ENCODE measurements at places on chromosomes 3 and 15.
A peak's percentile ranks its signal among the peaks of the same experiment; 100 is the strongest.

DNA sequence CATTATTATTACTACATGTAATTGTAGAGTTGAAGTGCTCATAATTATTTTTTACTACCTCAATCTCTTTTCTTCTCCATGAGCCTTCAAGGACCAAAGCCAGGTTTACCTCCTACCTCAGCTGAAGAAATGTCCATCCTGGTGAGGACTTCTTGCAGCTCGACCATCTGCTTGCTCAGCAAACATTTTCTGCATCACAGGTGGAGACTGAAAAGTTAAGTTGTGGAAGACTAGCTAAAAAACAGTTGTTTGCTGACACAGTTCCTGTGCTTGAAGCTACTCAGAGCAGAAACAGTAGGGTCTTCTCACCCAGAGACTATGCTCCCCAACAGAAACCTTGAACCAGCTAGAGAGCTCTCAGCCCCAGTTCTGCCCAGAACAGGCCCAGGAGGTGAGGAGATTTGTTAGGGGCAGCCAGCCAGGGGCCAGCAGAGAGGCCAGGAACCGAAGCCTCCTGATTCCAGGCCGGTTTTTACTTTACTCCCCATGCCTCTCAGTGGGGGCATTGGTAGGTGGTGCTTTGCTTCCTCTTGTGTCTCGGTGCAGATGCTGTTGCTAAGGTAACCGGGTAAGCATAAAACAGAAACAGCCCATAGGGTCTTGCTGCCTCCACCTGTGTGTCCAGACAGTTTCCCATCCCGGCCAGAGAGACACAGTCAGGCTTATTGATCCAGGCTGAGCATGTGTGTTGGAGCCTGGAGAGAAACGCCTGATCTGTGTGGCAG, 54.9 kb downstream of the CCNL1 start:
- no peak for DNase-seq

GRCh38 chr3:108127301-108127988, 36.6 kb upstream of the CD47 start:
- DNase-seq, result peak; percentile 59

- DNase-seq, result no peak
These were observed 122.0 kb downstream of the WDR76 start for GRCh38 chr15:43948691-43949325.

- DNase-seq, result no peak
These were observed 7.4 kb upstream of the HGD start for GRCh38 chr3:120689395-120689794.

DNA sequence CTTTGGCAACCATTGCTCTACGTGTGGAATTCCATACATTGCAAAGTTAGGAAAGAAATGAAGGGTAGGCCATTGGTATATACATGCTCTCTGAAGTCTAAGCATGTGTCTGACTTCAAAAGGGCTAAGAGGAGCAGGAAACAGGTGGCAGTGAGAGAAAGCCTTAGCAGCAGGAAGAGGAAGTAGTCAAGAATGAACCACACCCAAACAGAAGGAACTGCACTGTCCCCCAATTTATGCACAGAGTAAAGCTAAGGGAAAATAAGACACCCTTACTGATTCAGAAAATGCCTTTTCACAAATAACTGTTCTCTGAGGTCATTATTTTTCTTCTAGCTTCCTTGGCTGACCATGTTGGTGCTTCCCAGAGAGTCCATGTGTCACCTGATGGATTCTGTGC, 575.4 kb downstream of the NTRK3 start:
- DNase-seq, result no peak

DNA sequence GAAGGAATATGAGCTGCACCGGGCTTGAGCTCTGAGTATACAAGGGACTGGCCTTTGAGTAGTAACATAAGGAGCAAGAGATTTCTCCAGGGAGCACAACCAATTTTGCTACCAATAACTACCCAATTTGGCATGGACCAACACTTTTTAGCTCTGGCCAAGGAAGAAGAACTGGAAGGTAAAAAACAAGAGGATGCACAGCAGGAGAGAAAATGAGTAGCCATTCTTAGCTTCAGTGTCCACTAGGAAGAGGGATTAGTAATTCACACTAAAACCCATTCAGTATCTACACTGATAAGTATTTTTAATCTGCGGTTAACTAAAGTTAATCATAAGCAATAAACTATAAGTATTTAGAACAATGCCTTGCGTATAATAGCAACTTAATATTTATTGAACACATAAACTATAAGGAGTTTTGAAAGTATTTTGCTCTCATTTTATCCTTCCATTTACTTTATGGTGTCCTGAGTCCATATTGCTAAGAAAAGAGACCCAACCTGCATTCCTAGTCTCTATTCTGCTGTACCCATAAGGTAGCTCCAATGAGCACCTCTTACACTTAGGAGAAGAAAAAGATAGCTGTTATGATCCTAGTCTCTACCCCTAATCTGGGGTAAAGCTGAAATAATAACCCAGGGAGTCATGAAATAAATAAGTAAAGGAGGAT, 268.9 kb downstream of the IGSF11 start:
- no peak for DNase-seq

- DNase-seq, result peak; percentile 22
These were observed at the start of gene CD200 for GRCh38 chr3:112333002-112333380. TSS of gene CD200 (plus strand) at chr3:112333156. CDS start at chr3:112333213, 57 bp downstream.

DNA sequence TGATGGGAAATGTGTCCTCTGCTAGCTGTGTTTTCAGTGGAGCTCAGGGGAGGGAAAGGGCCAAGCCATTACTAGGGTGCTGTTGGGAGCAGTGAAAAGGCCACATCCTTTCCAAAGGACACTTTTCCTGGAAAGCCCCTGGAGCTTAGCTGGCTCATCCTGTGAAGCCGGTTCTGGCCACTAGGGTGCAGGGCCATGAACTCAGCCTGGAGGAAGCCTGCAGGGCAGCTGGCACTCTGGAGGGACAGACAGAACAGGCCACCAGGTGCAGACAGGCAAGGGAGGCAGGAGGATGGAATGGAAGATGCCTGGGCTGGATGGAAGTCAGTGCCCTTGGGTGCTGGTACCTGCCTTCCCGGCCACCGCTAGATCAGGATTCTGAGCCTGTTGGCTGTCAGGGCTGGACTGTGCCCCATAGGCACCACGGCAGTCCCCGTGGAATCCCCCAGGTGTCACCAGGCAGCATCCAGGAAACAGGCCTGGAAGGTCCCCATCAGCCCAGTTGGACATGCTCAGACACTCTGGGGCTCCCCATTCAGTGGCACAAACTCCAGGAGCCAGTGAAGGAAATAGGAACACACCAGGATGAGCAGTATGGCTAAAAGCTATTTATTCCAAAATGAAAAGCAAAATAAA, 76.2 kb upstream of the C2CD4B start:
- DNase-seq, result no peak

DNA sequence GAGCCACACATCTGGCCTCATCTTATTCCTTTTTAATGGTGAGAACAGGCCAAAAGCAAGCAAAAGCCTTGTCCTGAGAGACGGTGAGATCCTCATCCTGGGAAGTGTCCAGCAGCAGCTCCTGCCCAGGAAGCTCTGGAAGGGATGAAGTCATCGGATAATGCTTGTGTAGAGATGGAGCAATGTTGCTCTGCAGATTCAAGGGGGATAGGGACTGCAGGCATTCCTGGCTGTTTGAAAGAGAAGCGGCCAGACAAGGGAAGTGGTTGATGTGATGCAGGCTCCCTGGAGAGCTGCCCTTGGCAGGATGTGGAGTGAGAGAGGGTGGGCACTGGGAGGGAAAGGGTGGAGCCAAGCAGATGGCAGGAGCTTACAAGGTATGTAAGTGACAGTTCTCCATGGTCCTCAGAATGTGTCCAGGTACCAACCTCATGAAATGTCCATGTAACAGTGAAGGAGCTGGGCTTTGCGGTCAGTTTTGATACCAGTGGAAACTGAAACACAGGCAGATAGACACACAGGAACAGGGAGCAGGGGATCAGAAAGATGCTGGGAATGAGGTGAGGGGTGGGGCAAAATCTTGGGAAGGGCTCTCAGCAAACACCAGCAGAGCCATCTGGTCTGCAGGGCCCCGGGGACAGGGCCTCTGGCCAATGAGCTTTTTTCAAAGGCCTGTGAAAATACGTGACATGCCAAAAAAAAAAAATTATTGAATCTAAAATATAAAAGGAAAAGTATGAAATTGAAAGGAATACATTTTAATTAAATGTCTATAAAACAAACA, 32.2 kb upstream of the LACTB start:
- no peak for DNase-seq
